ENCODE measurements at places on chromosomes 12 and 14.

- no peak for DNase-seq
Observed at GRCh38 chr14:61051621-61052020, 70.6 kb downstream of the SLC38A6 start.

DNA sequence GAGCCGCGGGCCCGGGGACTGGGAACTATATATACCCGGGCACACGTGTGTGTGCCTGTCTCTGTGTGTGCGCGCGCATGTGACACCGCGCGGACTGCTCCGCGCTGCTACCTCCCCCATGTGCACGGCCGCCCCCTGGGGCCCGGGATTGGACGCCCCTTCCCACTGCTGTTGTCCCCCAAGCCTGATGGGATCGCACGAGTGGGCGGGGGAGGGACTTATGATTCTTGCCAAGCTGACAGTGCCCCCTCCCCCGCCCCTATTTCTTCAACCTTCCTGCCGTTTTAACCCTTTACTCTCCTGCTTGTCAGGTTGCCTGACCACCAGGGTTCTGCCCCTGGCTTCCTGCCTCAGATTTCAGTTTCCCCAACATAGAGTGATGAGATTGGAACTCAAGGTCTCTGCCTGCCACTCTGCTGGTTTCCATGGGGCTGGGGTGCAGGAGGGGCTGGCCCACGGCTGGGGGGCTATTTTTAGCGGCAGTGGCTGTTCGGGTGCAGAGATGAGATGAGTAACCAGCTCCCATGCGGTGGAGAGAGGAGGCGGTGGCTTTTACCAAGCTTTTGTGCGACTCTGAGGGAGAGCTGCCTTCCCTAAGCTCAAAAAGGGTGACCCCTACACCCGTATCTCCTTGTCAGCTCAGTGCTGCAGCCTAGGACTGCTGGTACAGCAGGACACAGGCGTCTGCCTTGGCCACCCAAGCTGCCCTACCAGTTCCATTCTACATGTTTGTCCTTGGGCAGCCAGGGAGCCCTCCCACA is at the start of gene DDN:
DDN (minus strand) TSS at position 5 of the 761 bp plus-strand sequence. CDS start 88 bp downstream, outside the sequence.
- peak; percentile 36 for DNase-seq

GRCh38 chr14:22203036-22203435 is 386.0 kb downstream of the DAD1 start:
- no peak for DNase-seq

DNA sequence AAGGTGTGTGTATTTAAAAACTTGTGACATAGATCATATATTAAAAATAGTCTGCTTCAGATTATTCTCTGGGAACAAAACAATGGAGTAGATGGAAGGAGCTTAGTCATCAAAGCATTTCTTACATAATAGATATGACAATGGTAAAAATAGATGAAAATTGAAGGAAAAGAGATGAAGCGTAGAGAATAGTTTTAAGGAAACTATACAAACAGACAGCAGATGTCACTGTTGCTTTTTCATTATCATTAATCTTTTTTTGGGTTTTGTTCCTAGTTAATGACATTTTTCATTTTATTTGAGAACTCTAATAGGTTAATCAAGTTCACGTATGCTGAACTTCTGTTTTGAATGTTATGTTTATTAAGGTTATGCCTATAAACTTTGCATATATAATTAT is 149.2 kb upstream of the FBXO33 start:
- DNase-seq, result no peak

DNA sequence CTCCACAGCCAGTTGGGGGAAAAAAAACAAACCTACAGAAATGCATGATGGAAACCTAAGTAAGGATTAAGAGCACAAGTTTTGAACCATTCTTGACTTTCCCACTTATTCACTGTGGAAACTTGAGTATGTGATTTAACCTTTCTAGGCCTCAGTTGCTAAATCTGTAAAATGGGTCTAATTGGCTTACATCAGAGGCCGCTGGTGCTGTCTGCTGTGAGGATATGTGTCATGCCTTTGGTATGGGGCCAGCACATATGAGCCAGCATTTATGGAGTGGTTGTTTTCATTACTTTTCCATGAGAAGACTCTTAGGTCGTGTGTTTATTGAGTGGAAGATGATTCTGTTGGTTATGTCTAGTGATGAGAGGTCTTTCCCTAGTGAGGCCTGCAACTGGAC is 102.4 kb downstream of the ESR2 start:
- no peak for DNase-seq

GRCh38 chr14:81252278-81252677 is 31.5 kb upstream of the GTF2A1 start:
- no peak for DNase-seq

GRCh38 chr12:104985206-104985605 is 910 bp upstream of the NOPCHAP1 start:
- no peak for DNase-seq

GRCh38 chr14:23567186-23568020 is at the start of gene AP1G2:
Gene AP1G2, minus strand, starts transcription at chr14:23567791. Its CDS starts 477 bp downstream, at chr14:23567314.
- DNase-seq, result peak; percentile 83

DNA sequence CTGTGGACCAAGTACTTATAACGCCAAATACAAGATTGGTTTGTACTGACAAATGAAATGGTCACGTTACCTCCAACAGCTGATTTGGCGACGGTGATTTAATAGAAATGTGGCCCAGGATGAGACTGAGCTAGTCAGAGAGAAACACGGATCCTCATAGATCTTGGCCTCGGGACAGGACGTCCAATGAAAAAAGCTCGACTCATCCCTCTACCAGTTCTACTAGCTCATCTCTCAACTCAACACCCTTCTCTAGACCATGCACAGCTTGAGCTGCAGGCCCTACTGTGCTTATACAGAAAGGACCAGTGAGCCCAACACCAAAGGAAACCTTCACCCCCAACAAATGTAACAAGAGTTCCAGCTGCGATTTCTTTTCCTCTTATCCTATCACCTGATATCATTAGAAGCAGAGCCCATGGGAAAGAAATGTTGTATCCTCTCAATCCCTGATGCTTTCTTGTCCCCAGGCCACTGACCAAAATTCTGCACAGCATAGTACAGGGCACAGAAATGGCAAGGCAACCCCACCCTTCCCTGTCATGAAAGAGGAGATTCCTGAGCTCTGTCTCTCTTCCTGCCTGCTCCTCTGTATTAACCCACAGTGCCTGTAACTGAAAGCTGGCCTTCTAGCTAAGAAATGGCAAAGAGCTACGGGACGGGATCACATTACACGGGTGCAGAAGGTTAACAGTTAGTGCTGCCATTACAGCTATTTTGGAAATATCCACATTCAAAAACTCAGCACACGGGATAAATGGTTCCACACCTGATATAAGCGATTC is 39.2 kb downstream of the DICER1 start:
- no peak for DNase-seq

- no peak for DNase-seq
Observed at GRCh38 chr12:82695531-82695930, 8.8 kb downstream of the TMTC2 start.

DNA sequence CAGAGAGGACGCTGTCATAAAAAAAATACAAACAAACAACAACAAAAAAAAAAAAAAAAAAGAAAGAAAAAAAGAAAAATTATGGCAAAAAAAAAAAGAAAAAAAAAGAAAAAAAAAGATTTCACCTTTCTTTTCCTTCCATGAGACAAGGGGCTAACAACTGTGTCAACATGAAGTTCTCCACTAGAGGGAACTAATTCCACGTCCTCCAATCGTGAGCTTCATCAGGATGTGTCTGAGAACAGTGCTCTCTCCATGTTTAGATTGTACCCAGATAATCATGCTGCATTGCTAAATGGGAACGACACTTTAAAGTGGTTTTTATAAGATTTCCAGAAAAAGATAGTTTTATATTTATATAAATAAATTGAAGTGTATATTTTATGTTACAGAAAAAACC is 96.2 kb upstream of the PTPRB start:
- no peak for DNase-seq

- no peak for DNase-seq
Observed at GRCh38 chr14:75306927-75307699, 28.5 kb downstream of the FOS start.

- no peak for DNase-seq
Observed at GRCh38 chr12:97778111-97778510, 315.5 kb downstream of the RMST start.

GRCh38 chr12:22282283-22282682 is 52.2 kb downstream of the ST8SIA1 start:
- no peak for DNase-seq

- DNase-seq, result no peak
Observed at GRCh38 chr14:62734831-62735230, 310.4 kb downstream of the KCNH5 start.

- DNase-seq, result no peak
Observed at GRCh38 chr14:92951261-92951660, 28.3 kb downstream of the CHGA start.

DNA sequence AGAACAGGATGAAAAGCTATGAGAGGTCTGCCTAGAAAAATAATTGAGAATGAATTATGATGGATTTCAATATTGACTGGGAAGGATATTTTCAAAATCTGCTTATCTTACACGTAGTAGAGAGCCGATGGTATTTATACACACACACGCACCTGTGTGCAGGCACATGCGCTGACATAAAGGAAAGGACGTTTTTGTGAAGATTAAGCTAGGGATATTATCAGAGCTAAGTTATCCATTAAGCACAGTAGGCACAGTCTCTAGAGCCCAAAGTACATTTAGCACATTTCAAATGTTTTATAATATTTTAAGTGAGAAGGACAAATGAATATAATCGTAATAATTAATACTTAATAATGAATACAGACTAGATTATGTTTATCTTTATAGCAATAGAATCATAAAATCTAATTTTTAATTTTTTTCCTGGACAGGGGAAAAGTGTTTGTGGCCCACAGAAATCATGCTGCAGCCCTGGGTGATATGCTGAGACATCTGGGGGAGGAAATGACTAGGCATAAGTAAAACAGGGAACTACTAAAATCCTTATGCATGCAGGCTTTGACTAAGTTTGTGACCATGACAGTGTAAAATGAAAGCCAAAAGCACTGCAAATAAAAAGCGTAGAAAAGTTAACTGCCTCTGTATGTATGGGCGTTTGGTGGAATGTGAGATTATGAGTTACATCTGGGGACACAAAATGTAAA is 146.1 kb downstream of the KITLG start:
- no peak for DNase-seq

GRCh38 chr14:64954491-64955240 is 12.1 kb upstream of the GPX2 start:
- DNase-seq, result no peak

DNA sequence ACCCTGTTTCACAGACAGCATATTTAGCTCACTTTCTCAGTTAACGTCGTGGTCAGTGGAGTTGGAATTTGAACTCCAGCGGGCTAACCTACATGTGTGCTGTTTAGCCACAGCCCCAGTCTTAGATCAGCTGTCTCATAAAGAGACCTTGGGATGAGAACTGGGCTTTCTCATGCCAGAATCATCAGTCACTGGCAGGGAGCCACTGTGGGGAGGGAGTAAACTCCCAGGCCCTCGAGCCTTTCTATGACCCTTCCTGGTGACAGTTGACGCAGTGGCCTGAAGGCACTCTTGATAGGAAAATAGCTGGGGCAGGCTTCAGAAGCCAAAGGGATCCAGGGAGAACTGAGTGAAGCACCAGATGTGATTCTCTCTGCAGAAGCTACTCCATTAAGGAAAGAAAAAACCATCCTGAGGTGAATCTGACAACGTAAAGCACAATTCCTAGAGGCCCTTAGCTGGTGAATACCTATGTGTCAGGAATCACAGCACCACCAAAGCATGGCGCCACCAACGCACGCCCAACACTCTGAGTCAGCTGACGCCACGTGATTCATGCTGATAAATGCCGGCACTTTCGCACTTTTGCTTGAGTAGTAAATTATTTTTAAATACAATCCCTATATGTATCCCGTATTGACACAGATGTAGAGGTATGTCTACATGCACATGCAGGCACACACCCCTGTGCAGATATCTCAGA is 279.6 kb upstream of the TMEM132C start:
- no peak for DNase-seq

DNA sequence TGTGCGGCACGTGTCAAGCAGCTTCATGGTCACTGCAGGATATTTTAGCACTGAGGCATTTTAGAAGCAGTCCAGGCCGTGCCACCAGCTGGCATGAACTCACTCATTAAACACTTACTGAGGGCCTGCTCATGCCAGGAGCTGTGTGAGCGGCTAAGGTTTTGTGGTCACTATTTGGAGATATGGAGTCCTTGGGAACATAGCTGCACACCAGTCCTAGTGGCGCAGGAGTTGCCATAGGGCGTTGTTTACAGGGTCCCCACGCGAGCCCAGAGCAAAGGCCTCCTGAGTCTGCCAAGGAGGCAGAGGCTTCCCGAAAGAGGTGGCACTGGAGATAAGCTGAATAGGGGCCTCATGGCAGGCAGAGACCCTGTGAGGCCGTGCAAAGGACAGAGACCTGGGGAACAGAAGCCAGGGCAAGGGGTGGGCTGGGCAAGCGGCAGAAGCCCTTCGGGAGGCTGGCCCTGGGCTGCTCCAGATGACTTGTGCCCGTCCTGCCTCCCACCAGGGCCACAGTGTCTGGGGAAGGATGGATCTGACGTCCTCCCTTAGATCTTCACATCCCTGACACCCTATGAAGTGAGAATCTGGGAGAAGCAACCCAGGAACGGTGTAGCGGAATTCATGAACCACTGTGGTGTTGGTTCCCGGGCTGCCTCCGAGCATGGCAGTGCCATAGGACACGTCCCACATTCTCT is 38.9 kb downstream of the SFSWAP start:
- no peak for DNase-seq

DNA sequence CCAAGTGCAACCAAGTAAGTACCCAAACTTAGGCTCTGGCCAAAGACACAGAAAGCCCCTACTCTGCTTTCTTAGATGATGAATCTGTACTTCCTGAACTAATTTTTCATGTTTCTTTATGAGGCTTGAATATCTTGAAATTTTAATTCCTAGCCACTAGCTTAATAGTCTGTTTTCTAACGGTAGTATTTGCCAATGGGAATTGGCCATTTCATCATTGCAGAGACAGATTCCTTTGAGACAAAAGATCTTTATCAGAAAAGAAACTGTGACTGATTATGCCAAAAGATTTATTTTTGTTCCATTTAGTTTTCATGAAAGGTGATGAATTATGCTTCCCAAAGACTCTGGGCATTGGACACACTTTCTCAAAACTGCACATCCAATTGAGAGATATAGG is 48.7 kb downstream of the DAD1 start:
- DNase-seq, result no peak

- DNase-seq, result no peak
Observed at GRCh38 chr12:2687726-2688125, 107.0 kb upstream of the FKBP4 start.

- DNase-seq, result no peak
Observed at GRCh38 chr14:95472819-95473251, 43.6 kb downstream of the SYNE3 start.

GRCh38 chr12:46167412-46167811 is 101.4 kb downstream of the SLC38A1 start:
- no peak for DNase-seq

- no peak for DNase-seq
Observed at GRCh38 chr14:102278631-102278935, 26.4 kb downstream of the MOK start.
